ENCODE measurements at places on chromosomes 7 and 10.
A peak's percentile ranks its signal among the peaks of the same experiment; 100 is the strongest.

- DNase-seq = no peak
These were observed 2.0 kb downstream of the ANLN start for GRCh38 chr7:36391436-36392198.

DNA sequence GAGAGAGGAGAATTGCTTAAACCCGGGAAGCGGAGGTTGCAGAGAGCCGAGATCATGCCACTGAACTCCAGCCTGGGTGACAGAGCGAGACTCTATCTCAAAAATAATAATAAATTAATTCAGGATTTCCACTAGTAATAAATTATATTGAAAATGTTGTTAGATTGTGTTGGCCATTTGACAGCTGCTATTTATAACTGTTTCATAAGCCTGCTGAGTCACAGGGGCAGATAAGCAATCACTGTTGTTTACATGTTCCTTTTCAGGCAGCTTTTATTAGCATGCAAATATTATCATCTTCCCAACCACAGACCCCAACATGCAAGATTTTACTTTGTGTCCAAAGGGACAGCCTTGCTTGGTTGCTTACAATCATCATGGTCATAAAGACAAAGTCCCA lies 49.5 kb upstream of the ZNF138 start:
- no peak for DNase-seq

GRCh38 chr10:94578790-94579189 lies 33.2 kb downstream of the HELLS start:
- no peak for DNase-seq

DNA sequence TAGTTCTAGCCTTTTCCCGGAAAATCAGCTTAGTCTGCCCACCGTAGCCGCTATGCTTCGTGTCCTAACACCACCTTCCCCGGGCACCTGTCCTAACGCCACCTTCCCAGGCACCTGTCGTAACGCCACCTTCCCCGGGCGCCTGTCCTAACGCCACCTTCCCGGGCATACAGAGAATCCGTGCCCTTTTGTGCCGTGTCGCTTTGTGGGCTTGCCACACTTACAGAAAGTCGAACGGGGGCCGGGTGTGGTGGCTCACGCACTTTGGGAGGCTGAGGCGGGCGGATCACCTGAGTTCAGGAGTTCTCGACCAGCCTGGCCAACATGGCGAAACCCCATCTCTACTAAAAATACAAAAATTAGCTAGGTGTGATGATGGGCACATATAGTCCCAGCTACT lies 73.6 kb upstream of the DNAJB6 start:
- no peak for DNase-seq

DNA sequence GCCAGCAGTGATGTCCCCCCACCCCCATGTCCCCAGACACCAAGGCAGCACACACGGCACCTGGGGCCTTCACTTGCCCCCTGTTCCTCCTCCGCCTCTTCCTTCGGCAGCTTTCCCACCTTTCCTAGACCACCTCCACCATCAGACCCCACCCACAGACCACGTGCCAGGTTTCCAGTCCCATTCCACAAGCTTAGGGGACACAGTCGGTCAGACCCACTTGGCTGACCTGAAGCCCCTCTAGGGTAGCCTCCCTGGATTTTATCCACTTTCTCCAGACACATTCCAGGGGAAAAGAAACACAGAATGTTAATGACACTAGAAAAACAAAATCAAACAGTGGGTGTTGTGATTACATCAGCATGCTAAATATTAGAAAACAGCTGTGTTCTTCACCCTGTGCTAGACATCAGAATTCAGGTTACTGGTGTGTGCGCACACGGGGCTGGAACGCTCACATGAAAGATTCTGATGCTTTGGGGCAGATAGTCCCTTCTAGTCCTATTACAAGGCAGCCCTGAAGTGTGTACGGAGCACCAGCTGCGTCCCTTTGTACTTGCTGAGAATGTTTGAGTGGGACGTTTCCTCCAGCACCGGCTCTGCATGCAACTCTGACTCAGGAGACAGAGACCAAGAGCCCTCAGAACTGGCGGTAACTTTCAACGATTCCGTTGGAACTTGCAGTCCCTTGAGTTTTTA lies 75.5 kb upstream of the PPP2R2D start:
- DNase-seq = no peak

GRCh38 chr10:49257154-49257553 lies 41.8 kb upstream of the C10orf71 start:
- no peak for DNase-seq

GRCh38 chr10:14602807-14603533 lies 171.7 kb downstream of the FAM107B start:
- no peak for DNase-seq

GRCh38 chr10:10310498-10310897 lies 707.2 kb upstream of the CELF2 start:
- DNase-seq = no peak

GRCh38 chr7:6338551-6339274 lies 66.3 kb upstream of the CYTH3 start:
- DNase-seq = no peak

DNA sequence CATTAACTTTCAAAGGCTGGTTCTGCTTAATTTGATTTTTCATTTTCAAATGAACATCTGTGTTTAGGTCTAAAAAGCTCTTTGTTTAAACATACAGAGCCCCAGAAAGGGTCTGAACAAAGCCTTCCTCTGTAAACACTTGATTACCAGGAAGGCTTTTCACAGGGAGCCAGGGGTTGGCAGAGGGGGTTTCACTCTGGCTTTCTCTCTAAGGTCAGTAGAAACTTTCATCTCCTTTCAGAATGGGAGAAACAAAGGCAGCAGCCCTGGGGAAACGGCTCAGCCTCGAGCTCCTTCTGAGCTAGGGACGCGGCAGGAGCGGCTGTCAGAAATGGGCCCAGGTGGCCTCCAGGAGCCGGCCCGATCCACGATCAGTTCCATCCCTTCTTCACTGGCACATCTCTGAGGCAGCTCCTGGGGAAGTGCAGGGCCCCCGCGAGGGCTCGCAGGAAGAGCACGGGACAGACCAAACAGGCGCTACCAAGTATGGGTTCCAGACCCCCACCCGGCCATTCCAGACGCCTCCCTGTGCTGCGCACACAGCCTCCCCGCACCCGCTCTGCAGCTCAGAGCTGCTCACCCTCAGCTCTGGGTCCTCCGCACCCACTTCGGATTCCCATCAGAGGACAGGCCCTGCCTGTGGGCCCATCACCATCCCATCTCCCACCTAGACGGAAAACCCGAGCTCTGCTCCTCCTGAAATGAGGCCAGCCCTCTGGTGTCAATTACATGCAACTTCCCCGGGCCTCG lies 124.1 kb downstream of the MAD1L1 start:
- DNase-seq = no peak

DNA sequence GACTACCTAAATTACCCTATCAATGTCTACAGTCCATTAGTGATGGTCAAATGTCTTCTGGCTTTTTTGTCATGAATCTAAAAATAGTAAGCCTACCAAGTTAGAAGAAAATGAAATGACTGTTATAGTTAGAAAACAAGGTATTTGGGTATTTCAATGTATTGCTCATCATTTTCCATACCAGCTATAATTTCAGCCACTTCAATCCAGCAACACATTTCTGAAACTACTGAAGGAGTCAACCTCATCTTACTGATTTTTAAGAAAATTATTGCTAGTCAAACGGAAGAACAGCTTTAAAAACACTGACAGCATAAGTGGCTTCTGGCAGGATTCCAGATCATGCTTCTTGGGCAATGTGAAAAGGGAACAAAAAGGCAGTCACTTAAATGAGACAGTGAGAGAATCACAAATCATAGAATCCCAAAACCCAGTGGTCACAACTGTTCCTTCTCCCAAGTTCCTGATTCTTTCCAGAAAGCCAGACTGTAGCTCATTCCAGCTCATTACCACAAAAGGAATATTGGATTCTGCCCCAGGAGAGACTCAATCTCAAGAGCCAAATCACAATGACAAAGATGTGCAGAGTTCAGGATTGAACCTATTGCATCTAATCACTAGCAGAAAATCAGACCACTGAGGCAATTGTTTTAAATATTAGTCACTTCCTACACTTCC lies 61.2 kb upstream of the LRRN3 start:
- no peak for DNase-seq

GRCh38 chr10:43233601-43234430 lies 33.0 kb downstream of the RASGEF1A start:
- DNase-seq = no peak

DNA sequence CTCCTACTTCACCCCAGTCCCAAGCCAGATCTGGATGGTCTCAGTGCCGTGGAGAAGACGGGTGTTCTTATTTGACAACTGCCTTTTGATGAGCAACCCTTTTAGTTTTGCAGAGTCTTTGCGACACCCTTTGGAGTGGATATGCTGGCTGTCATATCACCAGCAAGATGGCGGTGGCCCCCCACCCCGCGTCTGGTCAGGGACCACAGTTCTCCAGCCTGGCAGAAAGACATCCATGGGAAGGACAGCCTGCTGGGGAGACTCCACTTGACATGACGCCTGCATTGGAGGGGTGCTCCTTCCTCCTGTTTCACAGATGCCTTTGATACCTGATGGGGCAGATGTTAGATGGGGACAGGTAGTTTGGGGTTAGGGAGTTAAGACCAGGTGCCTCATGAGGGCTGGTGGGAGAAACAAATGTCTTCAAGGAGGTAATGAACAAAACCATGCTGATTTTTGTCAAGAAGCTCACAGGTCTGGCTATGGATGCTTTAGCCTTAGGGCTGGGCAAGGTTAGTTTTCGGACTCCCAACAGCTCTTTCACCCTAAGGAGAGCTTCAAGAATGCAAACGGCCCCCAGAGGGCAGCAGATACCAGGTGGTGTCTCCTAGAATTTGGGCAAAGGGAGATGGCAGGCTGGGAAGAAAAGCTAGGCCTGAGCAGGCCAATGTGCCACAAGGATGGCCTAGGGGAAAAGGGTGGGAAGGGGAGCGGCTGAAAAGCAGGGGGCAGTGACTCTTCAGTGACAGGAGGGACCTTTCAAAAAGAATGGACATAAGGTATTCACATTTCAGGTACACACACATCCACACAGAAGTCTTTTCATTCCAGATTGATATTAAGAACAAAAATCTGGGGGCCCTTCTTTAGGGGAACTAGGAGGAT lies 95.2 kb downstream of the CLEC2L start:
- DNase-seq = no peak

DNA sequence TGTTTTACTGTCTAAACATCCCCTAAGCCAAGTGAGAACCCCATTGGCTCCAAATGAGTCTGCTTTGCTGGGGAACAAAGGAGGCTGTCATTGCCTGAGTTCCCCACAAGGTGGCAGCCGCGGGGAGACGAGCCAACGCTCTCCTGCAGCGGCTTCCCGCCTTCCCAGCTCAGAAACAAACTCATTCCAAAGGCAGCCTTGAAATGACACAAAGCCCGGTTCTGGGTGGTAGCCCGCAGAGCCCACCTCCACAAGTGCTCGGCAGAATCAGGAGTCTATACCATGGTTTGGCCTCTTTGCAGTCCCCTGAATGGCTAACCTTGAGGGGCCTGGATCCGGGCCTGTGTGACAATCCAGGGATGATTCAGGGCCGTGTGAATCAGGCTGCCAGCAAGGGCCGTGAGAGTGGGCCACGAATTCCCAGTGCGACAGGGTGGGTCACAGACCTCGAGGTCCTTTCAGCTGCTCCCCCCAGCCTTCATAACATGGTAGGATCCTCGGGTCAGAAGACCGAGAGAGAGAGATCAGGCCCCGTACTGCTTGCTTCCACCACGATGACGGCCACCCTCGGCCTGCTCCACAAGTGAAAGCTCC lies 79.7 kb downstream of the DLG5 start:
- DNase-seq = peak; percentile 22

DNA sequence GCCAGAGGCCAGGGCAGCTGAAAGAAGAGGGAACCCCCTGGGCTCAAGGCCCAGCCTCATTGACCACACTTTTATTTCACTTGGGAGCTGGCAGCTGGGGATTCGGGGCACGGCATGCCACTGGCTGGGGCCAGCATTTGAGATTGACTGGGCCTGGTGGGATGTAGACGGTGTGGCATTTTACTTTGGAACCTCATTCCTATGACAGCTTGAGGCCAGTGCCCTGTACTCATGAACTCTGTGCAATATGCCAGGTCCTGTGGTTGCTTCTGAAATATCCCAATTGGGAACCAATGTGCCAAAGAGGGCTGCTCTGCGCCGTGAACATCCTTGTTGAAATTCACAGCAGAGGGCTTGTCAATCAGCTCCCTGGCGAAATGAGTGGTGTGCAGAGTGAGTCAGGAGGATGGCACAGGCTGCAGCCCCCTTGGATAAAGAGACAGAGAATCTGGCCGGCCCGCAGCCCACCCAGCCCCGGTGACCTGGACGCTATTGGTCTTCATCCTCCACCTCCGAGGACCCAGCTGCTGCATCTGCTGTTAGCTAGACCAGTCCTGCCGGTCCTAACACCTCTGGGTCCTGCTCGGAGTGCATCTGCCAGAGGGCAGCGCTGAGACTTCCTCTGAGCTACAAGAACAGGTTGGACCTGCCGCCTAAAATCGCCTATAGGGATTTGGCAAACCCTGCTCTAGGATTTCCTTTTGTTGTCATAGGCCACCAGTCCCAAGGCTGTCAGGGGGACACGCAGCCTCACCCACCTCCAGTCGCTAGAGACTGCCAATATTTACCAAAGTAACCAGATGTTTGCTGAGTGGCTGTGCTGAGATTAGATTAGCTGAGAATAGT lies 58.0 kb downstream of the PRKAG2 start:
- no peak for DNase-seq

DNA sequence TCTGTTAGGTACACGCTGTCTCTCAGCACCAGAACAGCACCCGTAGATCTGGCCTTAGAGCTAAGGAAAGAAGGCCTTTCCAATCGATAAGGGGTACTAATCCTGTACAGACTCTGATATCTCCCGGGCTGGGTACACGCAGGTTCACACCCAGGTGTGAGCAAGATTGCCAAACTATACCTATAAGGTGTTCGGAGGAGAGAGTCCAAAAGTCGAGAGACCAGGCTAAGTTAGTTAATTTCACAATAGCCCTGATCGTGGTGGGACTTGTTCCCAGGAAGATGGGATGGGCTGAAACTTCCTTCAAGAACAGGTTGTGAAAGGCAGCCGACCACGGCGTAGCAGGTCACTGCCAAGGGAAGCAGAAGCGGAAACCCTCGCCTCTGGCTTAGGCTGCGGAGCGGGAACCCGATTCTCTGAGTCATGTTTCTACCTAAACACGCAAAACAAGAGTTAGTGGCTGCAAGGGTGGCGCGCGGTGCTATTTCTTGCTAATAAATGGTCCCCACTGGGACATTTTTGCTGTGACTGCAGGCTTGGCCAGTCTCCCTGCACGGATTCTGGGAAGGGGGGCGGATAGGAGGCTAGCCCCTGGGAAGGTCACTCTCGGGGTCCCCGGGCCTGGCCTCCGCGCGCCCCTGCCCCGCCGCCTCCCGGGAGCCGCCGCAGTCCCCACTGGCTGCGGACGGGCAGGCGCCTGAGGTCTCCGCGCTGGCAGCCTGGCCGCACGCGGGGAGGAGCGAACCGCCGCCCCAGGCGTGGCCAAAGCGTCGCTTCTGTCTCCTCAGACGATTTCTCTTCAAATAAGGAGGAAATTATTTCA lies 75.4 kb upstream of the PDSS1 start:
- no peak for DNase-seq

All from GOT3 (cell line).